ENCODE measurements at places on chromosomes 2 and 18. TPM values are rescaled to one million over a fixed set of nuclear protein-coding genes. Genes with fewer than 3 reads are reported as not detected.

Gene UGT1A8
- total RNA-seq: not detected

Gene CPLX4
- not detected for total RNA-seq

Gene DCDC2C
- not detected for total RNA-seq

Gene AQP12B
- total RNA-seq: not detected

Gene RNF125
- total RNA-seq: 70.1 TPM

Gene HOXD9
- not detected for total RNA-seq

Gene DNAJC5G
- total RNA-seq: not detected

Gene DTNA
- not detected for total RNA-seq

Gene CLEC4F
- total RNA-seq: not detected

Gene EN1
- not detected for total RNA-seq

Gene COL4A3
- total RNA-seq: 0.35 TPM

Gene KCNK3
- total RNA-seq: 0.35 TPM

Gene STPG4
- total RNA-seq: not detected

Gene IL1R1
- 4.5 TPM for total RNA-seq

Gene ABCG8
- not detected for total RNA-seq

Gene CYBRD1
- total RNA-seq: 1.3 TPM

Gene RBKS
- 6.7 TPM for total RNA-seq

Gene C2orf78
- total RNA-seq: not detected

Gene IL1RL1
- total RNA-seq: 0.15 TPM

Gene CCDC148
- total RNA-seq: not detected

Gene DRC1
- not detected for total RNA-seq

Gene LBX2
- total RNA-seq: 0.32 TPM

Gene LRATD1
- total RNA-seq: not detected

Gene ABCG5
- not detected for total RNA-seq

Gene NGEF
- total RNA-seq: 0.19 TPM

Gene FOSL2
- 78.0 TPM for total RNA-seq

Gene ICA1L
- total RNA-seq: 4.3 TPM

Gene RAB17
- total RNA-seq: not detected

Gene SNX17
- 130 TPM for total RNA-seq

Gene APCDD1
- total RNA-seq: not detected

Gene UGT1A6
- not detected for total RNA-seq

Gene LYG2
- not detected for total RNA-seq

Gene SLC19A3
- not detected for total RNA-seq

Gene ATG9A
- 57.6 TPM for total RNA-seq

Gene IL37
- total RNA-seq: not detected

Gene GEN1
- total RNA-seq: 8.1 TPM

Gene GMCL1
- 32.0 TPM for total RNA-seq

Gene SERPINB13
- not detected for total RNA-seq

Gene SCTR
- total RNA-seq: not detected

Gene PROM2
- total RNA-seq: 0.39 TPM

Gene ZNG1B
- 31.3 TPM for total RNA-seq

Gene FZD7
- total RNA-seq: 0.56 TPM

Gene CCDC121
- total RNA-seq: 0.49 TPM

Gene SPC25
- total RNA-seq: 0.83 TPM

Gene ATP6V1C2
- 0.36 TPM for total RNA-seq

Gene RAD51AP2
- total RNA-seq: not detected

Gene GKN1
- not detected for total RNA-seq

Gene MEP1B
- 0.18 TPM for total RNA-seq

Gene ALPP
- total RNA-seq: not detected

Gene SERPINB3
- total RNA-seq: not detected

Gene CXCR2
- total RNA-seq: not detected

Gene POTEC
- not detected for total RNA-seq

Gene WDR75
- total RNA-seq: 50.3 TPM

Gene NT5C1B
- total RNA-seq: not detected

Gene CTAGE1
- total RNA-seq: not detected

Gene IL1B
- total RNA-seq: 4.4 TPM

Data from T-cell (primary cell).